ENCODE measurements at places on chromosomes 3 and 15.

DNA sequence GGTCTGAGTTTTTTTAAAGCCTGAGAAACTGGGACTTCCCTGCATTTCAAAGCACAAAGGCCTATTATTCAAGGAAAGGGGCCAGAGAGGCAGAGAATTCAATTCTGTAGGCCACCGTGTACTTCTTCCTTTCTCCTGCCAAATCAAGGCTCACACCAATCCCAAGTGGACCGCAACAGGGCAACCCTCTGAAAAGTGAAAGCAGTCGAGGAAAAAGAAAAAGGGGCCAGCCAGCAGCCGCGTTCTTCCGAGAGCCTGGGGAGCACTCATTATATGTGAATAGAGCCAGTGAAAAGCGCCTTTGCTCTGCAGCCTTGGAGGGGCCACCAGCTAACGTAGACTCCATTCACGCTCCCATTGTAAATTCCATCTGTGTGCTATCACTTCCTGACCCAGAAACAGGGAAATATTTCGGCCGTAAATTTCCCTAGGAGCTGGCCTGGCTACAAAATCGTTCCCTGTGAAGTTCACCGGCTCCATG is 45.9 kb upstream of the THUMPD3 start:
- no peak for DNase-seq

DNA sequence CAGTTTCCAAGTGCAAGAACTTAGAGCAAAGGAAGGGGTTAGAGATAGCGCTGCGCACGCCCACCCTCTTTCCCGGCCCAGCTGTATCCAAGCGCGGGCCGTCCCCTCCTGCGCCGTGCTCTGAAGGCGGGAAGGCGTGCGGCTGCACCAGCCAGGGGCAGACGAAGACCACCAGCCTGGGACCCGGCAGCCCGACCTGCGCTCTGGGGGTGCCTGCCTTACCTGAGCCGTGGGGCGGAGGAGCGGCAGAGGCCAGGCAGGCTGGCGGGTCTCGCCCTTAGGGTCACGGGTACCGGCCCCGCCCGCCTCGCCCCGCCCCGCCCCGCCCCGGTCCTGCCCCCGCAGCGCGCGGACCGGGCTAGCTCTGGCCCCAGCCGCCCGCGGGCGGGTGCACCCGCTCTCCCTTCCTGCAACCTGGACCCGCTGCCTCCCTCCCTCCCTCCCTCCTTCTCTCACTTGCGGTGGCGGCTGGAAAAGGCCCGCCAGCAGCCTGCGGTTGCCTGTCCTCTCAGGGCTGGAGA is at the start of gene WDR72:
Gene WDR72 (minus strand): TSS at position 253 of the 521 bp plus-strand sequence. CDS start 26,514 bp downstream, outside the sequence.
- no peak for DNase-seq

DNA sequence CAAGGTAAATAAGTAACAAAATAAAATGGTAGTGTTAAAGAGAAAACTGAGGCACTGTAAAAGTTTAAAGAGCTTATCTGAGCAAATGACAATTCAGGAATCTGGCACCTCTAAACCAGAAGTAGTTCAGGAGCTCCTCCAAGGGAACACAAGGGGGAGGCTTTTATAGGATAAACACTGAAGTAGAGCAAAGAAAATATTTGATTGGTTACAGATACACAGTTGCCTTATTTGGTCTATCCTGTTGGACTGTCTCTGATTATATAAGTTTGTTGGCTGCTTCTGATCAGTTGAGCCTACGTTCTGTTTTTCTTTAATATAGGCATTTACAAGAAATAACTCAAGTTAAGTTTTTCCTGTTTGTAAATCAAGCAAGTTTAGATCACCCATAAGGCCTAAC is 146.9 kb downstream of the ERC2 start:
- DNase-seq: no peak

DNA sequence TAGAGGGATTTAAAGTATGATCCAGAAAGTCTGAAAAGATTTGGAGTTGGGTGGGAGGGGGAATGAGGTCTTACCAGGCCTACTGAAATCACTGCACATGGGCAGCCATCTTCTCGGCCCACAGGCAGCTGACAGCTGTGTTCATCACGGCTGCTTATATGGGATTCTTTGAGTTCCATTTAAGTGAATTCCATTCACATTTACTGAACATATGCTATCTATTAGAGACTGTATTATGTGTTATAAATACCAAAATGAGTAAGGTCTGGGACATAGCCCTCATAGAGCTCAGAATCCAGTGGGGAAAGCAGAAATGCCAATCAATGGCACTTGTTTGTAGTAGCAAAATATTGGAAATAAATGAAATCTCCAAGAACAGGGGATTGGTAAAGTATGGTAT is 91.1 kb downstream of the TRIM42 start:
- no peak for DNase-seq

DNA sequence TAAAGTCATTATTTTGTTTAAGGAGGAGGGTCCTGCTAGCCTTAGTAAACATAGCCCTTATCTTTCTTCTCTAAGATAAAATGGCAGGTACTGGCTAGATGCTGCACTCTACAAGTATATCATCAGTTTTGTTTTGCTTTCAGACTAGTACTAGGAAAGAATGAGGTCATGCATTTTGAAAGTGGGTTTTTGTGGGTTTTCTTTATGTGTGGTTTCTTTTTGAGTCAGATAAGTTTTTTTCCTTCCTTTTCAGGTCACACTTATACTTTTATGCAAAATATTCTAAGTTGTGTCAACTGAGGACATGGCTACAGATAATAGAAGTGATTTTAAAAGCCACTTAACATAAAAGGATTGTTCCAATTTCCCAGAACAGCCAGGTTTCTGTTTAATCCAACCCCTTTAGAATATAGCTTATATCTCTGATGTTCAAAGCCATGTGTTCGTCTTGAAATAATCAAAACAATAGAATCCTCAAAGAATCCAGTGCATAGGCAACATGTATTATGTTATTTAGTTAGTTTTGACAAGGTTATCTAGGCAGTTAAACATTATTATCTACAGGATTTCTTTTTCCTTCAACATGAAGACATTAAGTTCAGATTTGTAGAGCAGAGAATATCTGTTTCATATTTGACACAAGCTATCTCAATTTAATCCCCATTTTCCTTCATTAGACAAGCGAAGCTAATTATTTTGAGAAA is 406.2 kb downstream of the RBMS3 start:
- DNase-seq: no peak

DNA sequence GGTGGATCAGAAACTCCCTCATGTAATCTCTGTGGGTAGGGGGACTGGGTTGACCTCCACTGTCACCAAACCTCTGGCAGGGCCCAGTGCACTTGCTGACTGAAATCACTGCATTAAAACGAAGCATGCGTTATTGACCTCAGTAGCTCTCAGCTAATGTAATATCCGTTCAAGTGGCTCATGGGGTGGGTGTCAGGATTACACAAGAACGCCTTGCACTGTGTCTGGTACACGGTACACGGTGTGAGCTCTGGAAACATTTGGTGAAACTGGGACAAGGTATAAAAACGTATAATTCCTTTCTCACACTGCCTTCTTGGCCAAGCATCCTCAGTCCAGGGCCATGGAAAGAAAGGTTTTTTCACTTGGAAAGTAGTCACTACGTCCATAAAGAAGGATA is 11.9 kb downstream of the LRTM1 start:
- DNase-seq: no peak

DNA sequence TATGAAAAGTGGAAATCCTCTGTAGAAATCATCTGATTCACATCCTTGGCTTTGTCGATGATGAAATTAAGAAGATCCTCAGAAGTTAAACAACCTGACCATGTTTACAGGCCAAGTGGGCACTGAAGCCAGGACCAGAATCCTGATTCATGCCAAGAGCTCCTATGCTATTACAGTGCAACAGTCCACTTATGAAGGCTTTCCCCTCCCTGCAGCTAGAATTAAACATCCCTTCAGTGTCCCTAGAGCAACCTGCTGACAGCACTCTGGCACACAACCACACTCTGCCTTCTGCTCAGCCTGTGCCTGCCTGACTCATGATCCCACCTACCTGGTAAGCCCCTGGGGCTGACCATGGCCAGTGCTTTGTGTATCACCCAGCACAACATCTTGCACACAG is 33.8 kb downstream of the TXNRD3 start:
- DNase-seq: no peak

DNA sequence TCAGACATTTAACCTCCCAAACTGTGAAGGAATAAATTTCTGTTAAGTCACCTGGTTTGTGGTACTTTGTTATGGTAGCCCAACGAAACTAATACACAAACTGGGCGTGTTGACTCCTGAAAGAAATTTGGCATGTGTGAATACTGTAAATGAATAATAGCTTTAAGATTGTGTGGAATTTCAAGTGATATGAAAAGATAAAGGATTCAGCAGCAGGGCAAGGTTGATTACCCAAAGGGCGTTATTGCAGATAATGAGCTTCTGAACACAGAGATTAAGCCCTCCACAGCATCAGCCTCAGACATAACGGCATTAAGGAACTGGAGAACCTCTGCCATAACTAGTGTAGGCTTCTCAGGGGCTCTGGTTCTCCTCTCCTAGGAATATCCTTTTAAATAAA is 451.5 kb upstream of the NECTIN3 start:
- no peak for DNase-seq

DNA sequence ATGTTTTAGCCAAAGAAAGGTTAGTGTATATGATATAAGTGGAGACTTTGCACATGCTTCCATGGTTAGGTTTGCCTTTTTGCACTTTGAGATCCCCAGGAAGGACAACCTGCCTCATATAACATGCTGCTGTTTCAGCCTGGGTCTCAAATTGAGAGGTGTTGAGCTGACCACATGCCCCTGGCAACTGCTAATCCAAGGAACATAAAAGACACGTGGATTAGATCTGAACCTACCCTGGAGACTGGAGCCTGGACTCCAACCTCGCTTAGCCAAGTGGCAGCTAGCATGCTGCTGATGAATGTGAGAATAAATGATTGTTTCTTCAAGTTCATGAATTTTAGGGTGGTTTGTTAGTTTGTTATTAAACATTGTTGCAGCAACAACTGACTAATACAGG is 301.8 kb upstream of the TBC1D5 start:
- no peak for DNase-seq

DNA sequence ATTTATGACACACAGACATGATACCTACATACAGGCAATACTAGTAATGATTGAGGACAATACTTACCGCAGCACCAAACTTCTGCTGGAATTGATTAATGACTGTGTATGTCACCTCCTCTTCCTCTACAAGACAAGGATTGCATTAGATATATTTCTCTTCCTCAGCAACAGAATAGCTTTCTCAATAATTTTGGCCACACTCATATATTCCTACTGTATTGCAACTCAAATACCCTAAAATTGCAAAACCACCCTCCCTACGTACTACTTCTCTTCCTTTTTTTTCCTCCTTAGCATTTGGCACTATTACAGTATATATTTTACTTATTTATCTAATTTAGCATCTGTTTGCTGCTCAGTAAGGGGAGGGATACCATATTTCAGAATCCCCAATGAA is 14.8 kb downstream of the EXD1 start:
- DNase-seq: no peak

All from NCI-H1436 (cell line).